Stimulated activated CD4-positive, alpha-beta T cell treated with anti-CD3 and anti-CD28 coated beads, Interleukin-1b, Interleukin-23, amount 100 ng/mL, for 4 hours (primary cell): ENCODE measurements at places on chromosomes 4 and X.
A peak's percentile ranks its signal among the peaks of the same experiment; 100 is the strongest.

- DNase-seq, result no peak
These were observed 6.8 kb downstream of the SEPTIN6 start for GRCh38 chrX:119686087-119686691.

GRCh38 chrX:151773434-151773833 lies 38.9 kb downstream of the CNGA2 start:
- DNase-seq, result no peak

DNA sequence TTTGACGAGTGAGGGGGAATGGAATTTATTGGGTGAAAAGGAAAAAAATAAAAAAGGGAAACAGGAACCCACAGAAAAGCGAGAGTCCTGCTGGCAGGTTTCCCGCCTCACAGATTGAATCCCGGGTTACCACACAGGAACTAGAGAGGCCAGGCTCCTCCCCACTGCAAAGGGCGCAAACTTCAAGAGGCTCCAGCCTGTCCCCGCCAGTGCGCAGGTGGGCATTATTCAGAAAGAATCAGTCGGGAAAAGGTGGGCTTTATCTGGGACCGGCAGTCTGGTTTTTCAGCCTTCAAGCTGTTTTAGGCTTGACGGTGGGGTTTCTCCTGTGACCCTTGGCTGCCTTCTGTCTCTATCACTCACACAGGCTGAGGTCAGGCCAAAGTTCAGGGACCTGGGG lies 1496.8 kb downstream of the RPA4 start:
- DNase-seq, result no peak

DNA sequence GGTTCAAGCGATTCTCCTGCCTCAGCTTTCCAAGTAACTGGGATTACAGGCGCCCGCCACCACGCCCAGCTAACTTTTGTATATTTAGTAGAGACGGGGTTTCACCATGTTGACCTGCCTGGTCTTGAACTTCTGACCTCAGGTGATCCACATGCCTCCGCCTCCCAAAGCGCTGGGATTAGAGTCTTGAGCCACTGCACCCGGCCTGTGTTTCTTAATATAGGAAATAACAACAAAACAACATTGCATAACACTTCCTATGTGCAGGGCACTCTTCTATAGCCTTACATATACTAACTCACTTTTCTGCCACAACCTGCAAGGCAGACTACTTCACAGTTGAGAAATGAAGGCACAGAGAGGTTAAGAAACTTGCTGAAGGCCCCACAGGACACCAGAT lies 12.8 kb upstream of the TMEM131L start:
- DNase-seq, result no peak

DNA sequence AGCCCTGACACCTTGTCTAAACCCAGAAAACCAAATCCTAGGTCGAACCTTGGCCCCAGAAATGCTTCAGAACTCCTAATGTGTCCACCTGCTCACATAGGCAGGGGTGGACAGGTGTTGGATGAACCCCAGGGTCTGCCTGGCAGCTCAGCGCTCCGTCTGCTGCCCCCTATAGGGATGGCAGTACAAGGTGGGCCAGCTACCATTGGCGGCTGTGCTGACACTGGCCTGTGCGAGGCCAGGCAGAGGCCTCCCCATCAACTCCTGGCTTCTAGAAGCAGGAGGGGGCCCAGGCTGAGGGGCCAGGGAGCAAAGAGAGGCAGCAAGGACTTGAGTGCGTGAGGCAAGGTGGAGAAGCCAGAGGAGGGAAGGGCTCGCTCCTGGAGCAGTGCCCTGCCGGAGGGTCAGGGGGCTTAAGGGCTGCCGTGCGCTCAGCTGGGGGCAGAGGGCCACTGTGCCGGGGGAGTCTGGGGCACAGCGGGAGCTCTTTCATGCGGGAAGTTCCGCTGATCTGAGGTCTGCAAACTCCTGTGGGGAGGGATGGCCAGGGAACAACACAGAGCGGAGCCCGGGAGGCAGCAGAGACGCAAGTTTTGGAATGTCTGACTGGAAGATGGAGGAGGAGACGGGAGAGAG lies 20.6 kb downstream of the CCNQ start:
- no peak for DNase-seq

DNA sequence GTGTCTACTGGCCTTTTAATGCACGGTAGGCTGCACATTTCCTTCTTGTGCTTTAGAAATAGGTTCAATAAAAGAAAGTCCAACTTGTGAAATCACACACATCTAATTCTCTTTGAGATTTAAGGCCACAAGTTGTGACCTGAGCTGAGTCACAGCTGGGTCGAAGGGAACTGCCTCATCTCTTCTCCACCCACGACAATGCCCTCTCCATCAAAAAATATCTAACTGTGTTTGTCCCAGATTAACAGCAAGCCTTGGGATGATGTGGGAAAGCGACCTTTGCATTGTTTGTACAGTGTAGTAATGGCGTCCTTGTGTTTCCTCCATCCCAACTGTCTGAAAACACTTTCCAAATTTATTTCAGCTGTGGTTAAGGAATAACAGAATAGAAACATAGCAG lies 168.9 kb downstream of the AMELX start:
- DNase-seq, result no peak

GRCh38 chr4:159047478-159048165 lies 55.3 kb upstream of the RAPGEF2 start:
- DNase-seq, result no peak

GRCh38 chrX:29604381-29604780 lies 611.0 kb upstream of the MAGEB2 start:
- DNase-seq, result no peak

- DNase-seq, result no peak
These were observed 286.1 kb upstream of the STS start for GRCh38 chrX:6861456-6861855.

DNA sequence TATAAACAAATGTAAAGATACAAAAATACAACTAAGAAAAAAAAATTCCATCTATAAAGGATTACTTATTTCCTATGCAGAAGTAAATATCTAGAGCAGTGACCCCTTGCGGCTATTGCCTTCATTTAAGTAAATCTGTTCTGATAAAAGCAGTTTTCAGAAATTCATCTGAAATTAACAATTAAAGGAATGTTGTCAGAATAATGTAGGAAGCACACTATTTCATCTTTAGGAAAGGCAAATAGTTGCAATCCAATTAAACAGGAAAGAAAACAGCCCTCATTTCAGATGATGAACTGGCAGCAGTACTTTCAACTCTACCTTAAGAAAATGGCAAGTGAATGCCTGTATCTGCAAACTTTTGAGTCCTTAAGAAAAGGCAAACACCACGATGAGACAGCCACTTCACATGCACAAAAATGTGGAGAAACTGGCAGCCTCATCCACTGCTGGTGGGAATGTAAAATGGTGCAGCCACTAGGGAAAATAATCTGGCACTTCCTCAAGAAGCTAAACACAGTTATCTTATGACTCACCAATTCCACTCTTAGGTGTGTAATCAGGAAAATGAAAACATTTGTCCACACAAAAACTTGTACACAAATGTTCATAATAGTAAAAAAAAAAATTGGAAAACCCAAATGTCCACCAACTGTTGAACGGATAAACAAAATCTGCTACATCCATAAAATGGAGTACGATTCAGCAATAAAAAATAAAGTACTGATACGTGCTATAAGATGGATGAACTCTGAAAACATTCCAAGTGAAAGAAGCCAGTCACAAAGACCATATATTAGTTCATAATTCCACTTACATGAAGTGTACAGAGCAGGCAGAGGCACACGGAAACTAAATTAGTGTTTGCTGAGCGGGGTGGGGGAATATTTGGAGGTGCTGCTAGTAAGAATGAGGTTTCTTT lies 2.0 kb upstream of the THAP9 start:
- DNase-seq, result no peak

GRCh38 chr4:159142241-159142640 lies 39.4 kb downstream of the RAPGEF2 start:
- DNase-seq, result no peak

DNA sequence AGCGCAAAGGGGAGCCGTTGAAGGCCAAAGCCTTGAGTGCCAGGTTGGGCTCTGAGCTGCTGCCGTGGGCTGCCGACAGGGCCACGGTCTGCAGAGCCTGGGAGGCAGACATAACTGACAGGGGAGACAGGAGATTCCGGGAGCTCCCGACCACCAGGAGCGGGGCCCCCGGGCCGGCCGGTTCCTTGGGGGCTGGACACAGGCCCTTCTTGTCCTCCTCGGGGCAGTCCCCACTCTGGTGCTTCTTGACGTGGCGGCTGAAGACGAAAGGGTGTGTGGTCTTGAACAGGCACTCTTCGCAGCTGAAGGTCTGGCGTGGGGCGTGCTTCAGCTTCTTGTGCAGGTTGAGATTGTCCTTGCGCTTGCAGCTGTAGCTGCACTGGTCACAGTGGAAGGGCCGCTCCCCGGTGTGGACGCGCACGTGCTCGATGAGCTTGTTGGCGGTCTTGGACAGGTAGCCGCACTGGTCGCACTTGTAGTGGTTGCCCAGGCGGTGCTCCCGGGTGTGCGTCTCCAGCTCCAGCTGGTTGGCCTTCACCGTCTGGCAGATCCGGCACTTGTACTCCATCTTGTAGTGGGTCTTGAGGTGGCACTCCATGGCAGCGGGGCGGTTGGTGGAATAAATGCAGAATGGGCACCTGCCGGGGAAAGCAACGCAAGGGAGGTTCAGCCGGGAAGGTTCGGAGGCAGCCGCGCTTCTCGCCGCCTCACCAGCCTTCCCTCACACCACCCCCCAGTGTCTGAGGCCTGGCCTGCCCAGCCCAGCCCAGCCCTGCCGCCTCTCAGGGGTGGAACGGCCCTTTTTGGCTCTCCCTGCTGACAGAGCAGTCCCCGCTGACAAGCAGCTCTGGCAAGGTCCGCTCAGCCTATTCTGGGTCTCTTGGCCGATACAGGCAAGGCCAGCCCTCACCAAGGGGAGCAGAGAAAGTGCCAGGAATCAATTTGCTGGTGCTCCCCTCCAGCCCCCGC lies 81.3 kb downstream of the C4orf51 start:
- no peak for DNase-seq

DNA sequence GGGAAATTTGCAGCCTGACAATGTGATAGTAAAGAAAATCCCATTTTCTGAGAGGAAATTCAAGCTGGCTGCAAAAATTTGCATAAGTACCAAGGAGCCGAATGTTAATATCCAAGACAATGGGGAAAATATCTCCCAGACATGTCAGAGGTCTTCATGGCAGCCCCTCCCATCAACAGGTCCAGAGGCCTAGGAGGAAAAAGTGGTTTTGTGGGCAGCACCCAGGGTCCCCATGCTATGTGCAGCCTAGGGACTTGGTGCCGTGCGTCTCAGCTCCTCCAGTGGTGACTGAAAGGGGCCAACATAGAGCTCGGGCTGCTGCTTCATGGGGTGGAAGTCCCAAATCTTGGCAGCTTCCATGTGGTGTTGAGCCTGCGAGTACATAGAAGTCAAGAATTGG lies 6.3 kb upstream of the UGDH start:
- no peak for DNase-seq

- DNase-seq, result no peak
These were observed at the start of gene CCSER1 for GRCh38 chr4:90127223-90127705. CCSER1 (plus strand) TSS chr4:90127394.

- peak; percentile 17 for DNase-seq
These were observed 760 bp downstream of the TMEM165 start for GRCh38 chr4:55396308-55397125.

DNA sequence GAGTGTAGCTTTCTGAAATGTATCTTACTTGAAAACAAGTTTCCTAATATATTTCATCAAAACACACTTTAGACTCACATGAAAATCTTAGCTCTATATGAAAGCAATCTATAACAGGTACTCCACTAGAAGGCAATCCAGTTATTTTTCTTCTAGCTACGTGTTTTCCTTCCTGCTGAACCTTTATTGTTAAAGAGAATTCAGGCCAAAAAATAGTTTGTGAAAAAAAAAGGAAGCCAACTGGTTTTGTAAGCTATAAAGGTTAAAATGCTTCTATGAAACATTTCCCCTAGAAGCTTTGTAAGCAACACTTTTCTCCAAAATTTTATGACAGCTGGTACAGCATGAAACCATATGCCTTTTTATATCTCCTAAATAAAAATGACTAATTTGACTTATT lies 304.7 kb upstream of the DIAPH2 start:
- DNase-seq, result no peak

DNA sequence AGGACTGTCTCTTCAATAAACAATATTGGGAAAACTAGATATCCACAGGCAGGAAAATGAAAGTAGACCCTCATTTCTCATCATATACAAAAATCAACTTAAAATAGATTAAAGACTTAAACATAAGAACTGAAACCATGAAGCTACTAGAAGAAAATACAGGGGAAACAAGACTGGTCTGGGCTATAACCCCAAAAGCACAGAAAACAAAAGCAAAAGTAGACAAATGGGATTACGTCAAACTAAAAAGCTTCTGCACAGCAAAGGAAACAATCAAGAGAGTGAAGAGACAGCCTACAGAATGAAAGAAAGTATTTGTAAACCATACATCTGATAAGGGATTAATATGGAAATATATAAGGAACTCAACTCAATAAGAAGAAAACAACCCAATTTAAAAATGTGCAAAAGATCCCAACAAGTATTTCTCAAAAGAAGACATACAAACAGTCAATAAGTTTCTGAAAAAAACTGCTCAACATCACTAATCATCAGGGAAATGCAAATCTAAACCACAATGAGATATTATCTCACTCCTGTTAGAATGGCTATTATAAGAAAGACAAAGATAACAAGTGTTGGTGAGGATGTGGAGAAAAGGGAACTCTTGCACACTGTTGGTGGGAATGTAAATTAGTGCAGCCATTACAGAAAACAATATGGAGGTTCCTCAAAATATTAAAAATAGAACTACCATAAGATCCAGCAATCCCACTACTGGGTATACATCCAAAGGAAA lies 325.3 kb upstream of the RASGEF1B start:
- no peak for DNase-seq

GRCh38 chrX:15043538-15043937 lies 170.3 kb downstream of the MOSPD2 start:
- DNase-seq, result no peak

- DNase-seq, result no peak
These were observed 12.2 kb downstream of the PLS3 start for GRCh38 chrX:115573185-115573584.

- no peak for DNase-seq
These were observed 57.7 kb upstream of the TENM3 start for GRCh38 chr4:182185491-182185890.

GRCh38 chr4:39442998-39443397 lies 15.7 kb downstream of the RPL9 start:
- DNase-seq, result no peak

DNA sequence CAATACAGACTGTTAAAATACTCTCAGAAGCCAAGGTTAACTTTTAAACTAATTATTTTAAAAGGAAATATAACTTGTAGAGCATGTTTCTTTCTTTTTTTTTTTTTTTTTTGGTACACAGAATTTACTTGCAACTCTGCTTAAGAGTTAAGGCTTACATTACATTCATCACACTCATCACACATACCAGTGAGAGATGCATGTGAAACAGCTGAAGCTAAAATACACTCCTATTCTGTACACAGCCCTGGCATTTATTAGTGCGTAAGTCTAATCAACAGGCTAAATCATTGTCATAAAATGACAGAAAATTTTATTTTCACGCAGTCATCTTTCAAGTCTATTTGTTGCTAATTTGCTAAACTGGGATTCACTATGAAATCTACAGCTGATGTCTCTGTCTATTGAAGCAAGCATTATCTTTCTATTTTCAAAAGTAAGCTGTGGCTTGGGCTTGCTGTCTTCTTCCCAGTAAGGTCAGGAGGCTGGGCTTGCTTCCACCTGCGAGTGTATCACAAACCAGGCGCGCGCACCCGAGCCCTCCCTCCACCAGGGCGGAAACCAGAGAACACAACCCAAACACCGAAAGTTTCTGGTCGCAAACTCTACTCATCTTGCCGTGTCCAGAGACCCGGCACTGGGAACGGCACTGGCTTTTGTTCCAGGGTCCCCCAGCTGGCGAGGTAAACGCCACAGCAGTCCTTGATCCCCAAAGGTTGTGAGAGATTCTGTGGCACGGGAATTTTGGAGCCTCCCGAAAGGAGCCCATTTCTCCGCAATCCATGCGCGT lies 3.9 kb downstream of the MAML3 start:
- peak; percentile 59 for DNase-seq
